ENCODE measurements at places on chromosomes 1 and 21.

GRCh38 chr1:39205102-39205780 lies 746 bp downstream of the MACF1 start:
- peak; percentile 50 for DNase-seq

DNA sequence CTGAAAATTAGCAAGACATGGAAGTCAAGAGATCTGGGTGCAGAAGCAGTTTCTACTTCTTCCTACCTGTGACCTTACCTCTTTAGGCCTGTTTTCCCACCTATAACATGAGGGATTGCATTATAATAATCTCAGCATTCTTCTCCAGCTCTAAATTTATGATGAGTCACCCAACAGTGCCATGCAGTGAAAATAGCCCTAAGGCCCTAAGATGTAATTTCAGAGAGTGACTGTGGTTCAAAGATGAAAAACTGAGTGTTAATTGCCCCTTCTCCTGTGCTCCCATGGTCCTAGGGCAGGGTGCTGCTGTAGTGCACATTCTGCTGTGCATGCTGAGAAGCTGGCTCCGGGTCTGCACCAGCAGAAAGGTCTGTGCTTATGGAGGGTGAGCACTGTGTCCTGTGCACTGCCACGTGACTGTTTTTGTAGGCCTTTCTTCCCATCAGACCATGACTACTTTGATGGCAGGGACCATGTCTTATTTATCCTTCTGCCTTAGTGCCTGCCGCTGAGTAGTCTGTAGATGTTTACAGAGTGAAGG lies 29.7 kb downstream of the JUN start:
- DNase-seq: no peak

GRCh38 chr1:117237726-117238381 lies 27.1 kb upstream of the VTCN1 start:
- DNase-seq: no peak

DNA sequence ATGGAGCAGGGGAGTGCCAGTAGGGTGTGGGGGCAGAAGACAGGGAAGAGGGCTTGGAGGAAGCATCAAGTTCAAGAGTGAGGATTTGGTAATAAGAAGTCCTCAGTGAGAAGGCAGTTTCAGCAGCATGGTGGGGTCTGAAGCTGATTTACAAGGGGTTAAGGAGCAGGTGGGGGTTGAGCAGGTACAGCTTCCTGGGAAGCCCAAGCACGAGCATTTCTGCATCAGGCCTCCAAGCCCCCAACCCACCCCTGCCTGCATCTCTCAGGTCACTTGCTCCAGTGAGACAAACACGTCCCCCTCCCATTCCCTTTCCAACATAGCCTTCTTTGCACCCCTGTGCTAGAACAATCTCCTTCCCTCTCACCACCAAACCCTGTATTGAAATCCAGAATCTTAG lies 574.7 kb downstream of the MATN1 start:
- DNase-seq: no peak

DNA sequence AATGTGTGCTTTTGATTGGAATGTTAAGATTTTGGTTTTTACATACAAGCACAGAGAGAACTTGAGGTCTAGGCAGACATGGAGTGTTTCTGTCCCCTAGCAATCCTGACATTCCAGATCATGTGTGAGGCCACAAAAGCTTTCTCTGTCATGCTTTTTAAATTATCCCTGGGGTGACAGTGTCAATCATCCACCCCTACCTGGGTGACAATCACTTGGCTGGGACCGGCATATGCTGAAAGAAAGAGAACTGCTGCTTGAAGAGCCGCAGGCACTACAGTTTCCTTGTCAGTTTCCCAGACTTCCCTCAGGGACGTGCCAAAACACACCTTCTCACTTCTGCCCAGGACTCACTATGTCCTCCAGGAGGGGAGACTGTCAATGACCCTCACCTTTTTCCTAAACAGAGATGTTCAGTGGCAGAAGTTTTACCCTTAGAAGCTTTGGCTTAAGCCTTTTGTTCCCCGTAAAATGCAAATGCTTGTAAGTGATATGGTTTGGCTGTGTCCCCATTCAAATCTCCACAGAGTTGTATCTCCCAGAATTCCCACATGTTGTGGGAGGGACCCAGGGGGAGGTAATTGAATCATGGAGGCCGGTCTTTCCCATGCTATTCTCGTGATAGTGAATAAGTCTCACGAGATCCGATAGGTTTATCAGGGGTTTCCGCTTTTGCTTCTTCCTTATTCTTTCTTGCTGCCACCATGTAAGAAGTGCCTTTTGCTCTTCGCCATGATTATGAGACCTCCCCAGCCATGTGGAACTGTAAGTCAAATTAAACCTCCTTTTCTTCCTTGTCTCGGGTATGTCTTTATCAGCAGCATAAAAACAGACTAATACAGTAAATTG lies 217.4 kb downstream of the FGGY start:
- no peak for DNase-seq

GRCh38 chr1:221612047-221612777 lies 129.7 kb downstream of the DUSP10 start:
- DNase-seq: no peak

GRCh38 chr1:9127395-9128165 lies 1.3 kb downstream of the GPR157 start:
- no peak for DNase-seq

DNA sequence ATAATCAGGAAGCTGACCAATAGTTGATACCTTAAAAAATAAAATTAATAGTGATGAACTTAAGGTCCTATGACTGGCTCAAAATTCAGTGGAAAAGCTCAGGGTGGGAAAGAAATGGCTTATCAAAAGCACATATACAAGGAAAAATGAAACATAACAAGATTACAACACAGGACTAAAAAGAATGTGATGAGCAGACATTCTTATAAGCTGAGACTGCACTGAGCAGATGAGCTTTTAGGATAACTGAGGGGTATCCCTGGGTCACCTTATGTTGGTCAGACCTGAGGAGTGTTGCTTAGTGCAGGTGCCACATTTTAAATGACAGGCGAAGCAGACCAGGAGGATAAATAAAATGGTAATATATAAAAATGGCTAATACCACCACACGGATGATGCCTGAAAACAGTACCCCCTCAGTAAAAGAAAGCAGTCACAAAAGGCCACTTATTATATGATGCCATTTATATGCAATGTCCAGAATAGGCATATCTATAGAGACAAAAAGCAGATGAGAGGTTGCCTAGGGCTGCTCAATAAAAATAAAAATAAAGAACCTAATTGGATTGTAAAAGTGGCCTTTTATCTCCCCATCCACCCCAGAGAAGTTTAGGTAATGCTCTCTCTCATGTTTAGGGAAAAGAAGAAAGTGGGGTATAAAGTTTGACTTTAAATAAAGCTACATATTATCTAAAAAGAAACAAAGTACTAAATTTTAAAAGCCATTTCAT lies 163.9 kb downstream of the SLC45A1 start:
- no peak for DNase-seq

GRCh38 chr1:44784094-44785028 lies 3.6 kb downstream of the BEST4 start:
- no peak for DNase-seq

DNA sequence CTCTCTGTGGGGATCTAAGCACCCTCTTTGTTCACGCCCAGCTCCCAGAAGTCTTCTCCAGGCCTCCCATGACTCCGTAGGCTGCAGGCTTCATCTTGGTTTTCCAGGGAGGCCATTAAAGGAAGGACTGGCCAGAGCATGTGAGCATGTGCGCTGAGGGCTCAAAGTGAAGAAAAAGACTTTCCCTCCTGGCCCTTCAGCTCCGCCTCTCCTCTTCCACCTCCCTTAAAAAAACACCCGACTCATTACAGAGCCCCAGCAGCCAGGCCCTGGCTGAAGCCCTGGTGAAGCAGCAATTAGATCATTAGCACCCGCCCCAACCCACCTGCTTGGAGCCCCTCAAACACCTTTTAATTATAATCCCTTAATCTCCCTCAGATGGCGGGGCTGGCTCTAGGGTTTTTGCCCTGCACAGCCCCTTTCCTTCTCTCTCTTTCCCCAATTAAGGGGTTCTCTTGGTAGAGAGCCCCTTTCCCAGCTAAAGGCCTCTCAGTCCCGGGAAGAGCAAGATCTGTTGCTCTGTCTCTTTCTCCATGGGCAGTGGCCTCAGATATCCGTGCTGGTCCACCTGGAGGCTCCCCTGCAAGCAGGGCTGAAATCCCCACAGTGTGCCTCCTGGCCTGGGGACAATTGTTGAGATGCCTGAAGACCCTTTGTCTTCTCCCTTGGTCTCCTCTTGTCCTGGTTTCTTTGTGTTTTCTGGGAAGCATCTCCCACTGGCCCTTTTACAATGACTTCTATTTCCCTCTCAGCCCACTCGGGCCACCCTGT lies 30.5 kb downstream of the RHBG start:
- DNase-seq: no peak

- DNase-seq: no peak
These were observed 51.0 kb downstream of the KIAA0319L start for GRCh38 chr1:35505911-35506798.

DNA sequence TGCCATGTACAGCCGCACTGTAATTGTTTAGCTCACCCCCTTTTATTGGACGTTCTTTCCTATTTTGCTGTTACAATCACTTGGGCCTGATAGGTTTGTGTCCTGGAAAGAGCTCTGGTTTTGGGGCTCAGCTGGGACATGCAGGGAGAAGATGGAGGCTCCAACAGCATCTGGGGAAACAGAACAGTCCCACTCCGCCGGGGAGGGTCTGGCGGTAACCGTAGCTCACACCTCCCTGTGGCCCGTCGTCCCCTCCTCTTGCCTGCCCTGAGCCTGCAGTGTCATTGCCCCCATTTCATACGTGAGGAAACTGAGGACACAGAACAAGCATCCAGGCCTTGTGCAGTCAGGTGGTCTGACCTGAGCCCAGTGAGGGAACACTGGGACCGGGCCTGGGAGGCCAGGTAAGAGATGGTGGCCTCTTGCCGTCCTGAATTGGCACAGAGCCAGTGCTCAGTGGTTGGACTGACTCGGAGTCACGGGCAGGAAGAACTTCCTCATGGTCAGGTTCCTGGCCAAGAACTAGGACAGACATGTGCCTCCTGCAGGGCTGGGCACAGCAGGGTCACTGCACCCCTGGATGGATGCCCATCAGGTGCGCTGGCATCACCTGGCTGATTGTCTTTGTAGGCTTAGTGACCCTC lies 41.8 kb downstream of the S100B start:
- DNase-seq: no peak

DNA sequence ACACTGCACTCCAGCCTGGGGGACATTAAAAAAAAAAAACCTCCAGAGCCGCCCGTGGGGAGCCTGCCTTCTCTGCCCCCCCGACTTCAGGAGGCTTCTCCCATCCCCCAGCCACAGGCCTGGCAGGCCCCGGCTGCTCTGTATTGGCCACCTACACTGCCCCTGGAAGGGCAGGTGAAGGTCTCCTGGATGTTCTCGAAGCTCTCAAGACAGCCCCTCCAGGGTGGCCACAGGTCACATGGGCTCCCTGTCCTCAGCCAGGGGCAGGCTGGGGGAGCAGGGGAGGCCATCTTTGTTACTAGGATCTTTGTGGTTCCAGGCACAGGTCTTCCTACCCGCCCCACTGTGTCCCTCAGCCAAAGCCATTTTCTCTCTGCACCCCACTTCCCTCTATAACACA lies 32.8 kb downstream of the PADI6 start:
- no peak for DNase-seq

GRCh38 chr1:236830560-236830959 lies 35.5 kb downstream of the MTR start:
- no peak for DNase-seq

GRCh38 chr1:179955287-179955680 lies 674 bp downstream of the CEP350 start:
- no peak for DNase-seq

GRCh38 chr1:204335085-204335484 lies 24.6 kb downstream of the PLEKHA6 start:
- no peak for DNase-seq

- no peak for DNase-seq
These were observed 188.0 kb downstream of the LMX1A start for GRCh38 chr1:165168467-165168866.

GRCh38 chr1:50447961-50448360 lies 24.7 kb upstream of the DMRTA2 start:
- no peak for DNase-seq

GRCh38 chr1:248597589-248597988 lies at the start of gene OR2T10:
OR2T10 (minus strand) TSS chr1:248597700; CDS start chr1:248593768, 3,932 bp downstream.
- no peak for DNase-seq

GRCh38 chr1:21449906-21450305 lies 10.0 kb downstream of the NBPF3 start:
- no peak for DNase-seq

- DNase-seq: no peak
These were observed 15.9 kb downstream of the IGSF21 start for GRCh38 chr1:18123467-18123992.

All from stimulated activated CD4-positive, alpha-beta T cell treated with anti-CD3 and anti-CD28 coated beads, TNF-alpha, amount 100 ng/mL, for 1 hour (primary cell).